NCI-H187 (cell line): ENCODE measurements at places on chromosomes 2 and 18.

GRCh38 chr2:601806-602455 is 75.3 kb downstream of the TMEM18 start:
- DNase-seq, result no peak

- DNase-seq, result no peak
Measured at GRCh38 chr2:222722327-222722946, 51.0 kb downstream of the MOGAT1 start.

DNA sequence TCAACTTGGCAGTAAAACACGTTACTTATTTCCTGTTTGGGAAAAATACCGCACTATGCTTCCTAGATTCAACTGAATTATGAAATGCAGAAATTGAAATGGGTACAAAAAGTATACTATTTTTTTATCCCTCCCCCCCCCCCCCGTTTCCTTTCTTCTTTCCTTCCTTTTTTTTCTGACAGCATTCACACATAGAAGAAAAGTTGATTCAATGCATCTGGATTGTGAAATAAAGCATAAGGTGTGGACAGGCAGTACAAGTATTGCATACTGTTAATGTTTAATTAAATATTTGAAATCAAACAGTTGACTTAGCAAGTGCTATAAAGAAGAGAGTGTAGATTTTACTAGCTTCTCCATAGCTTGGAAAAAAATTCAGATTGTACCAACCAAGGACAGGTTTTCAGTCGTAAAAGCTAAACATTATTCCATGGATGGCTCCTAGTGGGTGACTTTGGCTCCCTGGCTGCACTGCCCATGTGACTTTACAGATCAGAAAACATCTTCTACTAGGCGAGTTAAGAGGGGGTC is 21.6 kb upstream of the AGFG1 start:
- DNase-seq, result no peak

DNA sequence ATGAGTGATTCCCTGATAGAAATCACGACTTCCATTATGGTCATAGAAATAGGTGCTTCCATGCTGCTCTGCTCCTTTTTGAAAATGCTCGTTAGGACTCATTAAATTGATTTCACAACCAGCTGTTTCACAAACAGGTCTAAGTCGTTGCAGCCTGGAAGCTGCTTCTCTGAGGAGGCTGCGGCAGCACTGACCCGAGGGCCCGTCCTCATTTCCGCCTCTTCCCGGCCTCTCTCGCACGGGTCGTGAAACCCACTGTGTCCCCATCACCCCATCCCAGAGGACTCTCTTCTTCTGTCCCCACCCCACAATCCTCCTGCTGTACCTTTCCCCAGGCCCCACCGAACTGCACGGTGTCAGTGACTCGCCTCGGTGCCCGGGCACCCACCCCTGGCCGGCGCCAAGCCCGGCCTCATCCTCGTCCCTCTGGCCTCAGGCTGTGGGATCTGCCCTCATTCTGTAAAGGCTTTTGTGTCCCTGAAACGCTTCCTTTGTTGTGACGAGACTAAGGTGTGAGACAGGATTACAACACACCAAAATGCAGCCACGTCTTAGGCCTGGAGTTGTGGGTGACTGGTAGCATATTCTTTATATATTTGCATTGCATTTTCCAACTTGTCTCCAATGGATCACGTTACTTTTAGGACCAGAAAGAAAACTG is 112.7 kb upstream of the CTDP1 start:
- DNase-seq, result no peak

DNA sequence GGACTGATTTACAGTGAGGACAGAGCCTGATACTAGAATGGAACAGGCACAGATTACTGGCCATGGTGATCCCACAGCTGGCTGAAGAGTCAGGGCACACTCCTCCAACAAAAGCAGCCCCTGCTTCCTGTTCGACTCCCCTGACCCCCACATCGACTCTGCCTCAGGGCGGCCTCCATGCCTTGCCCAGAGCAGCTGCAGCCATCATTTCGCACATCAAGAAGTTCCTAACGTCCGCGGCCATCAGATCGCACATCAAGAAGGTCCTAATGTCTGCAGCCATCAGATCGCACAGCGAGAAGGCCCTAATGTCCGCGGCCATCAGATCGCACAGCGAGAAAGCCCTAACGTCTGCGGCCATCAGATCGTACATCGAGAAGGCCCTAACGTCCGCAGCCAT is 192.8 kb upstream of the PXDN start:
- no peak for DNase-seq

GRCh38 chr2:148660999-148661398 is 16.4 kb downstream of the EPC2 start:
- DNase-seq, result no peak

- no peak for DNase-seq
Measured at GRCh38 chr2:224354632-224355211, 47.2 kb downstream of the FAM124B start.

DNA sequence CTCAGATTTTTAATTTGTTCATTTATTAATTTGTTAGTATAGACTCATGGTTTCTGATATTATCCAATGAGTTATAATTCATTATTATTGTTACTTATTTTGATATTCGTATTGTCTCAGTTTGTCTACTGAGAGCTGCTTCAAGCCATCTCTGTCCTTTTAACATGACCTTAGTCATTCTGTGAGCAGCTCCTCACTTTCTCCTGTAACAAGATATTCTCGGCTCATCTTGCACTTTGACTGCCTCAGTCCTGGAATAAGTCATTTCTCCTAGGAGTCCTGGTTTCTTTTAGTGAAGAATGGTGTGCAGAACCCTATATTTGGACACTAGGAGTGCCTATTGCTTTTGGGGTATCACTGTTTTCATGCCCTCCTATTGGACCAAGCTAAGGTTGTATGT is 13.2 kb downstream of the ASB1 start:
- DNase-seq, result no peak

GRCh38 chr2:23009545-23010149 is 375.3 kb upstream of the KLHL29 start:
- DNase-seq, result no peak

DNA sequence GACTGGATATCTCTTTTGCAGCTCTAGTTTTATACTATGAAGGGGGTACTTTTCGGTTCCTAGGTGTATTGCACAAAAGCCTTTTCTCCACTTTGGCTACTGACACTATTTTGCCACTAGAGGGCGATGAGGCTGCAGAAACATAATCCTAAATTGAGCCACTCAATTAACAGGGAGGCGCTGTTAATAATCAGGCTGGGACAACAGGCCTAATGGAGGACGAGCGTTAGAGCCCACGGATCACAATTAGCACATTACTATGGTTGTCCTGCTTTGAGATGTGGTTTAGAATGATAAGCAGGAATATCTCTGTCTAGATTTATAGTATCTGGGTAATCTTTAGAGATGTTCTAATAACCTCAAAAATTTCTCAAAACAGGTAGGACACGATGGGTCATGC is 62.2 kb upstream of the PMAIP1 start:
- DNase-seq, result peak; percentile 15

DNA sequence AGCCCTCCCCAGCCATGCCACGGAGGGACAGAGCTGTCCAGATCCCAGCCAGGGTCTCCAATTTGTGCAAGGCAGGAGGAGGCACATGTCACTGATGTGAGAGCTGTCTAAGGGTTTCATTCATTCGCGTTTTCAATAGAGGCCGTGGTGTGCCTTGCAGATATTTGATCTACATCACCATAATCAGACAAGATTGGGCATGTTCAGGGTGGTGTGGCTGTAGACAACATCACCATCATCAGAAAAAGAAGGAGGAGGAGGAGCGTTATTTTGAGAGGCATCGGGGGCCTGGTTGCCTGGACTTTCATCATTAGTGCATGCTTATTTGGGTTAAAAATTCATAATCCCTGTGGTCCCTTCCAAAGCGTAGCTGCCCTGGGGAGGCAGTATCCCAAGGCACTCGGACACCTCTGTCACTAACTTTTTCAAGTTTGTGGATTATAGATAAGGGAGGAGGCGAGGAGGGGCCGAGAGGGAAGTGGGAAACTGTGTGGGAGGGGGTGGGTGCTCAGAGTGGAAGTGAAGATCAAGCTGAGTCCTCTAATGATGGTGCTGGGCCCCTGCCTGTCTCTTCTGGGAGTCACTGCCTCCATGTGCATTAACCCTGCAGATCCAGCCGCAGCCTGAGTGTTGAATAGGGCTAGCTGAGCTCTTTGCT is 194.1 kb downstream of the CTIF start:
- DNase-seq, result no peak

DNA sequence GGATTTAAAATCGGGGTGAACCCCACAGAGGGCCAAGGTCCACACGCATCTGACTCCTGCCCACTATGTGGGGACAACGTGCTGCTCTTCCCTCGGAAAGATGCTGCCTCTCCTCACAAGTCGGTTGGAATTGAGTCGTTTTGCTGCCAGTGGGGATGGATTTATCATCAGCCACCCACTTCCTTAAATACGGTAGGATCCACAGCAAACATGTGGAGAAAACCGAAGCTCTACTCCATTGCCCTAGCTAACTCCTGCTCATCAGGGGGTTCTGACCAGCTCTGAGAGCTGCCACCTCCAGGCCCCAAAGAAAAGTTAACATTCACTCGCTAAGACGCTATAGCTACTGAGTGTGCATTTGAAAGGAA is 80.9 kb downstream of the CHRNA1 start:
- no peak for DNase-seq

- DNase-seq, result no peak
Measured at GRCh38 chr2:207014424-207014823, 75.1 kb downstream of the CPO start.

- DNase-seq, result no peak
Measured at GRCh38 chr2:158955842-158956365, 12.5 kb upstream of the TANC1 start.

DNA sequence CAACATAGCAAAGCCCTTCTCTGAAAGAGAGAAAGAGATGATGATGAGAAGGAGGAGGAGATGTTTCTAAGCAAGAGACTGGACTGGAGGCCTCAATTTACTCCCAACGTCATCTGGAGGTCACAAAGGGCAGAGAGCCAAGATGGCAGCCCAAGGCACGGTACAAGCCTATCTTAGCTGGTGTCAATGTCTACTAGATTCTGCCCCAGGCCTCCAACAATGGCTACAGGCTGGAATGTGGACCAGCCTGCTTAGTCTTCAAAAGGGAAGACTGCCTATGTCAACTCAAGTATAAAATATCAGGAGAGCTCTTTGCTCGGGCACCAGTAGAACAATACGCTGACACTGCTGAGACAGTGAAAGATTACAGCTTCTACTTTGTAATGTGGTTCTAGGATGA is 6.7 kb upstream of the SLC4A5 start:
- no peak for DNase-seq

DNA sequence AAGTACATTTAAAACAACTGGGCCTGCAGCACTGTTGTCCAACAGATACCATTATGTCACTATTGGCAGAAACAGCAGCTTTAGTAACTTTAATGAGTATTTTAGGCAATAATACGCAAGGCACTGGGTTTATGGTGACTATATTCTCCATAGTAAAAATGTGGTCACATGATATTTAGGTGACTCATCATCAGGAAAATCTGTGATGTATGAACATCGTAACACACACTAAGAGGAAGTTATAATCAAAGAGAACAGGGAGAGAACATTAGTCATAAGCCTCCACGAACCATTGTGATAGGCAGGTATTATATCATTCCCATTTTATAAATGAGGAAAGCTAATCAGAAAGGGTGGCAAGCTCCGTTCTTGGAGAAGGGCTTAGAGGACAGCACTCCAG is 36.9 kb downstream of the RAPH1 start:
- DNase-seq, result no peak

DNA sequence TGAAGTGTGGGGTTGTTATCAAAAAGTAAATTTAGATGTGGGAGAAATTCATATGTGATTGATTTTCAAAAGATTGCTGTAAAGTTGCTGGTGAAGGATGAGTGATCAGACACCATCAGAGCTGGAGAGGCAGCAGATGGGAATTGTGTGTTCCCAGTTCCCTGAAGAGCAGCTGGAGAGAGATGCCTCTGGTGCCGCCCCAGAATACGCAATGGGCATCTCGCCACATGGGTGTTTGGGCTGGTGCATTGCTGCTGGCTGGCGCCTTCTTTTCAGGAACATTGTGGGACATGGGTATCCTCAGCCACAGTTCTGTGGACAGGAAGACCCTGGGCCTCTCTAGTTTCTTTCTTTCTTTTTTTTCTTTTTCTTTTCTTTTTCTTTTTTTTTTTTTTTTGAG is 11.9 kb downstream of the ATG4B start:
- DNase-seq, result no peak

DNA sequence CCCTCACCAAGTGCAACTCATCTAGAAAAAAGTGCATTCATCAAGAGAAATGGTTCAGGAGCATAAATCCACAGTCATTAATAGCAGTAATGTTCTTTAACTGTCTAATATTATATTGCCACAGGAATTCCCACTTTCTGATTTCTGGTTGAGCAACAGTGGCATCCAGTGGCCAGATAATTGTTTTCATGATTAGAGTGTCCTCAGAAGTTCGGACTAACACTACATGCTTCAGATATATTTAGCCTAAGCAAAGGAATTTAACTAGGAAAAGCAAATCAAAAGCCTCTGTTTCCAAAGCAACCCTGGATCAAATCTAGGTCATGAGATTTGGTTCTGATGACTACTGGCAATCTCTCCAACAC is 9.8 kb upstream of the ERBB4 start:
- no peak for DNase-seq

DNA sequence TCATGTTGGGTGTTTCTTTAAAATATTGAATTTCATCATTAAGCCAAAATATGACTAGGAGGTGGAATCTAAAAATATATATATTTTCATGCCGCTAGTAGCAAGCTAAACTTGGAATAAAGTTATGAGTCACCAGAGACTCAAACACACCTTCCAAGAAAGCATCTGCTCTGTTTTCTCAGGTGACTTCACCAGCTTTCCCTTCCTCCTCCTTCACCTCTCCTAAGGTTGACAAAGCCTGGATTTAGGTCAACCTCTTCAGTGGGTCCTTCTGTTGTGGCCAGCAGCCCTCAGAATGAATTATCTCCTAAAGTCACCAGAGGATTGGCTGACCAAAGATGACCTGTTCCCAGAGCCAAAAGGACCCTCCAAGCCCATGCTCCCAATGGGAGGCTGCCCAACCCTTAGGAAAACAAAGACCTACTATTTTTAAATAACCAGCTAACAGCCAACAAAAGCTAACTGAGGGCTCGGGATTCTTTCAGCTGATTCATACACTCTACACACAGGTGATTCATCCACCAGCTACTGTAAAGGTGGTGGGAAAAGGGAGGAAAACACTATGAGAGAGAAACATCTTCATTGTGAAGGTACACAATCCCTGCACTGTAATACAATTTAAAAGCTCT is 113.9 kb downstream of the MYO5B start:
- DNase-seq, result no peak

DNA sequence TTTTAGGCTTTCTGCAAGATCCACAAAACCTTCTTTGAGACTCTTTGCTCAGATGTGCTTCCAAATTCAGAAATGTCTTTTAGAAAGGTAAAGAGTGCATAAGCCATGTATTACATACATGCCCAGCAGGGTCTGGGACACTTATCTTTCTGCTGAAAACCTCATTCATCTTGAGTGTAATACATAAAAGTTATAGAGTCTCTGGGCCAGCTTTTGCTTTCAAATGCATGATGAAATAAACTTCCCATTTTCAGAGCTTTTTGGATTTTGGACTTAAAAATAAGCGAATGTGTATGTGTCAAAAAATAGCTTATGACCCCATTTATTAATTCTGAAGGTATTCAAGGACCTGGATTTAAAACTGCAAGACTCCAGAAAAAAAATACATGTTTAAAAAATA is 8.0 kb downstream of the CYRIA start:
- DNase-seq, result no peak

GRCh38 chr18:36279001-36279400 is 18.5 kb upstream of the FHOD3 start:
- no peak for DNase-seq
